ENCODE measurements at places on chromosomes 1 and 21.

- no peak for DNase-seq
Observed at GRCh38 chr1:38115682-38116202, 69.1 kb upstream of the POU3F1 start.

- no peak for DNase-seq
Observed at GRCh38 chr1:57518496-57518895, 94.6 kb upstream of the DAB1 start.

DNA sequence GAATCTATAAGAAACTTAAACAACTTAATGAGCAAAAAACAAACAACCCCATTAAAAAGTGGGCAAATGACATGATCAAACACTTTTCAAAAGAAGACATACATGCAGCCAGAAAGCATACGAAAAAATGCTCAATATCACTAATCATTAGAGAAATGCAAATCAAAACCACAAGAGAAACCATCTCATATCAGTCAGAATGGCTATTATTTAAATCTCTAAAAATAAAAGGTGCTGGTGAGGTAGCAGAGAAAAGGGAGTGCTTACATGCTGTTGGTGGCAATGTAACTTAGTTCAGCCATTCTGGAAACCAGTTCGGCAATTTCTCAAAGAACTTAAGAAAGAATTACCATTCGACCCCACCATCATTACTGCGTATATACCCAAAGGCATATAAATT, 147.7 kb downstream of the FAF1 start:
- no peak for DNase-seq

DNA sequence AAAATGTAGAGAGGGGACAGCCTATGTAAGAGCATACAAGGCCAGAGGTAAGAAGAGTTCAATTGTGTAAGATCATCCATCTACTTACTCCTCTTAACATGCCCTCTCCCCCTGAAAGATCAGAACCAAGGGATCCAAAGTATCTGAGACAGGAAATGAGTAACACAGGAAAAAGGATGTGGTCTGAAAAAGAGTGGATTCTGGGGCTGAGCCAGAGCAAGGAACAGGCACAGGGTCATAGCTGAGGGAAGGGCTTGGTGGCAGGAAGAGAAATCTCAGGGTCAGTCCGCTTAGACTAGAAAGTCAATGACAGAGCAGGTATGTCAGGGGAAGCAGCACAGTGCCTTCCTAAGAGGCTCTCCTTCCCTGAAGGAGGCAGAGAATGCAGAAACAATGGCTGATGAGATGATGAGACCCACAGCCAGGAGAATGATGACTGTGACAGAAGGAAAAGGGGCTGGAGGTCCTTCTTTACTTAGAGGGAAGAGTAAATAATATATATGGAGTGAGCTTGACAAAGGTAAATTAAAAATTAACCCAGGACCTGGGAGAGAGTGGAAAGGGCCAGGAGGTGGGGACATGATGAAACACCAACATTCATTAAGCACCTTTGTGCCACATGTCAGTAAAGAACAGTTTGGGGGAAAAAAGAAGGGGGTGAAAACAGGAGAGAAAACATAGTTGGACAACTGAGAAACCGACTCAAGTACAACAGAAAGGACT, 26.2 kb upstream of the A3GALT2 start:
- DNase-seq = no peak

DNA sequence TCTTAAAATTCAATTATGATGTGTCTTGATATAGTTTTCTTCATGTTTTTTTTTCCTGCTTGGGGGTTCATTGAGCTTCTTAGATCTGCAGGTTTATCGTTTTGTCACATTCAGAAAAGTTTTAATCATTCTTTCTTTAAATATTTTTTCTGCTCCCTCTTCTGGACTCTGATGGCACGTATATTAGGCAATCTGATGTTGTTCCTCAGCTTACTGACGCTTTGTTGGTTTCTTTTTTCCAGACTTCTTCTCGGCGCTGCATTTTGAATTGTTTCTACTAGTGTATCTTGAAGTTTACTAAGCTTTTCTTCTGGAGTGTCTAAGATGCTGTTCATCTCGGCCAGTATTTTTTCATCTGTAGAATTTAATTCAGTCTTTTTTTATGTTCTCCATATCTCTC, 44.8 kb upstream of the FMOD start:
- DNase-seq = no peak

DNA sequence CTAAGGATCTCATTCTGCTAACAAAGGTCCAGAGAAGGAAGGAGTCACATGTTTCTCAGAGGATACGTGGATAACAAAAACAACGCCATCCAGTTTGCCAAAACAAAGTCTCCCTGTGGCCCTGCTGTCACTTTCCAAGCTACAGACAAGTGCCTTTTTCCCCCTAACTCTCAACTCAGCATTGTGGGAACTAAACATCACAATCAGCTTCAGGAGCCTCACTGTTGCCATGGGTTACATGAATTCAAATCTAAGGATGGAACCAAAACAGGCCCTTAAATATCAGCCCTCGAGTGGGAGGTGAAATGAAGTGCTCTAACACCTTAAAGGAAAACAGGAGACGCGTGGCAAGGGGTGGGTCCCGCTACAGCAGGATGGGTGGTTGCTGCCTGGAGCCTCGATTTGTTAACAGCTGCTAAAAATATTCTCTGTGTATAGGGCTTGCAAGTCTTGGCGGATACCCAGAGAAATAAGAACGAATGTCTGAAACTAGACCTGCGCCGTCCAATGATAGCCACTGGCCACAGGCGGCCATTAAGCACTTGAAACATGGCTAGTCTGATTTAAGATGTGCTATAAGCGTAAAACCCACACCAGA, 66.4 kb upstream of the SOD1 start:
- DNase-seq = no peak

Measured in stimulated activated CD8-positive, alpha-beta memory T cell treated with anti-CD3 and anti-CD28 coated beads, Interleukin-4, amount 100 ng/mL, for 4 hours (primary cell).